ENCODE measurements at places on chromosomes 16 and 17.

DNA sequence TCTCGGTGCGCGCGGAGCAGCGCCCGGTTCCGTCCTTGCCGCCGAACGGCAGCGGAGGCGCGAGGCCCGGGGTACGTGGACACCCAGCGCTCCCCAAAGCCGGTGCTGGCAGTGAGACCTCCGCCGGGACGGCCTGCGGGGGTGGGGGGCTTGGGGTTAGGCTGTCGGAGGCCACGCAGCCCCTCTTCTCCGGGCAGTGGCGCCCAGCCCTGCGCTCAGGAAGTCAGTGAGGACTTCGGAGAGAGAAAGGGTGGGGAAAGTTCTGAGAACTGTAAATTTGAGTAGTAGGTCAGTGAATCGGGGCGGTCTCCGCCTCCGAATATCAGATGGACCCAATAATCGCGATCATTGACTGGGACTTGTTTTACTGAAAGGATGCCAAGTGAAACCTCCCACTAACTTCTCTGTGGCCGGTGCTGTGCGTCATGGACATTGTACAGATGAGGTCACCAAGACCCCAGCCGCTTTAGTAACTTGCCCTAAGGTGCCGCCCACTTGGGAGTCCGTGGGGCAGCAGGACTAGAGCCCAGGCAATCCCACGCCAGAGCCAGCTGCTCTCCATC is 468 bp downstream of the IL4R start:
- DNase-seq: peak; percentile 35

- no peak for DNase-seq
These were observed 443.6 kb downstream of the WWOX start for GRCh38 chr16:78543023-78543422.

GRCh38 chr17:83031321-83031945 is 48.0 kb upstream of the METRNL start:
- no peak for DNase-seq

DNA sequence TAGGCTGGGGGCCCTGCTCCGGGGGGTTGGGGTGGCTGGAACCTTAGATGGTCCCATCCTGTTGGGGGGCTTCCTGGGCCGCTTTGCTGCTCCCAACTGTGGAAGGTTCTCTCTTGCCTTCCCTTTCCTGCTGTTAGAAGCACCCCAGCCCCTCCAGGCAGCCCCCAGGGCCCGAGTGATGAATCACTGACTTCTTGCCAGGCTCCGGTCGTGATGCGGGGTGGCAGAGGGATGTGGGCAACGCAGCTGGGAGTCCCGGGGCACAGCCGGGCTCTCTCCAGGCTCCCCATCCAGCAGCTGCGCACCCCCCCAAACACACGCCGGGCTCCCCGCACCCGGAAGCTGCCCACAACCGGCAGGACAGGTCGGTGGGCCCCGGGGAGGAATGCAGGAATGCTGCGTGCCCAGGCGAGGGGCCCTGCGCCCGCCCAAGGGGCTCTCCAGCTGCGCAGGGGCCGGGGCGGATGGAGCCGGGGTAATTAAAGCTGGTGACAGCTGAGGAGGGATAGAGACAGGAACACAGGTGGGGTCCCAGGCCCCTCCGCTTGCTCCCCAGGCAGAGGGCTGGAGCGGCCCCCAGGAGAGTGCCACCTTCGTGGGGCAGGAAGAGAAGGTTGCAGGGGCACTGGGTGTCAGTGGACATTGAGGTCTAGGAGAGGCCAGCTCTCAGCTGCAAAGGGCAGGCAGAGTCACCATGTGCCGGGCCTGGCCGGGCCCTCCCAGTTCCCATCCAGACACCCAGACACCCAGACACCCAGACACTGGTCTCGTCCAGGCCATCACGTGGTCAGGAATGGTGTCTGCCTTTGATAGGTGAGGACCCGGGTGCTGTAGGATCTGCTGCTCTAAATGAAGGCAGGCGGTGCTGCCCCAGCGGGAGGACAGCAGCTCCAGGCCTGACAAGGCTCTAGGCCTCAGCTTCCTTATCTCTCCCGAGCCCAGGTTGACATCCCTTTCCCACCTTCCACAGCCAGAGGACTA is 15.0 kb upstream of the SLC38A10 start:
- no peak for DNase-seq

GRCh38 chr17:17051791-17052461 is 9.7 kb downstream of the MPRIP start:
- DNase-seq: no peak

DNA sequence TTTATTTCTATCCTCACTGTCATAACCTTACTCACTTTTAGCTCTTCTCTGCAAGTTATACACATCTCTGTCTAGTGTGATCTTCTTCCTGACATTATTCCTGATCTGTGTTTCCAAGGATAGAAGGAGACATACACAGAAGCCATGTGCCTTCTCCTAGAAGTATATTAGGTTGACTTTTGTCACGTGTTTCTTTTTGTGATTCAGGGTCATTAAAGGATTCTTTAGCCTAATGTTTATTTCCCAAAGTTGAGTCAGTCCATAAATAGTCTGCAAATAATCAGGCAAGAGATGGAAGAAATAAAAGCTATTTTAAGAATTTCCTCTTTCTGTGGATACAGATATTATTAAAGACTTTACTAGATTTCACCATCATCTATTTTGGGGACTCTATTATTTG is 214.1 kb upstream of the GOT2 start:
- no peak for DNase-seq

- no peak for DNase-seq
These were observed 2.0 kb downstream of the GRIN2A start for GRCh38 chr16:10180042-10180770.

DNA sequence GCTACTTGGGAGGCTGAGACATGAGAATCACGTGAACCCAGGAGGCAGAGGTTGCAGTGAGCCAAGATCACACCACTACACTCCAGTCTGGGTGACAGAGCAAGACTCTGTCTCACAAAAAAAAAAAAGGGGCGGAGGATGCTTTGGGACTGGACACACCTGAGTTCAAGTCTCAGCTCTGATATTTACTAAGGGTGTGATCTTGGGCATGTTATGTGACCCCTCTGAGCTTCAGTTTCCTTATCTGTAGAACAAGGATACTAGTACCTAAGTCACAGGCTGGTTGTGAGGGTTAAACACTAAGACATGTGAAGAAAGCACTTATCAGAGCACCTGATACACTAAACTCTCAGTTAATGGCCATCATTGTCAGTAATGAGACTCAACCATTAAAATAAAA is 25.9 kb downstream of the HOXB1 start:
- DNase-seq: no peak

GRCh38 chr16:48352648-48353390 is 32.4 kb downstream of the SIAH1 start:
- DNase-seq: no peak

- no peak for DNase-seq
These were observed 22.5 kb downstream of the FBXO31 start for GRCh38 chr16:87360862-87361610.

DNA sequence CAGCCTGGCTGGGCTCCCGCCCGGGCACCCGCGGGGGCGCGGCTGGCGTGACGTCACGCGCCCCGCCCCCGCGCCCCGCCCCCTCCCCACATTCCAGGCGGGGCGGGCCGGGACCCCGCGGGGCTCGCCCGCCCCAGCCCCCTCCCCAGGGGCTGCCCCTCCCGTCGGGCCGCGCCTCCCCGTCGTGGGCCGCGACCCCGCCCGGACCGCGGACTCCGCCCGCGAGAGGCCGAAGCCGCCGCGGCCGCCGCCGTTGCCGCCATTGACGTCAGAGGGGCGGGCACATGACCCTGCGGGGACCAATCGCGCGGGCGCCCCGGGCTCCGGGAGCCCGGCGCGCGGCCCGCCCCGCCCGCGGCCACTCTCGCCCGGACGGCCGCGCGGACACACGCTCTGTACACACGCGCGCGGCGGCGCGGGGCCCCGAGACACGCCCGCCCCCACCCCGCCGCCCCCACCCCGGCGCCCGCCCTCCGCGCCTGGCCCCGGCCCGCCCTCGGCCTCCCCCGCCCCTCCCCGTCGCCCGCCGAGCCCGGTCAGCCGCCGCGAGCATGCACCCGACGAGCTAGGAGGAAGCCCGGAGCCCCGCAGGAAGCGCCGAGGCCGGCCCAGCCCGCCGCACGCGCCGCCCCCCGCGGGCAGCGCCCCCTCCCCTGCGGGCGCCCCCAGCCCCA is at the start of gene CMIP:
Gene CMIP, plus strand, starts transcription at position 361 of the 674 bp plus-strand sequence.
- DNase-seq: peak; percentile 67

- DNase-seq: no peak
These were observed 51.1 kb upstream of the SLC47A1 start for GRCh38 chr17:19482576-19482975.

GRCh38 chr16:11254913-11255736 is 879 bp downstream of the SOCS1 start:
- DNase-seq: no peak

DNA sequence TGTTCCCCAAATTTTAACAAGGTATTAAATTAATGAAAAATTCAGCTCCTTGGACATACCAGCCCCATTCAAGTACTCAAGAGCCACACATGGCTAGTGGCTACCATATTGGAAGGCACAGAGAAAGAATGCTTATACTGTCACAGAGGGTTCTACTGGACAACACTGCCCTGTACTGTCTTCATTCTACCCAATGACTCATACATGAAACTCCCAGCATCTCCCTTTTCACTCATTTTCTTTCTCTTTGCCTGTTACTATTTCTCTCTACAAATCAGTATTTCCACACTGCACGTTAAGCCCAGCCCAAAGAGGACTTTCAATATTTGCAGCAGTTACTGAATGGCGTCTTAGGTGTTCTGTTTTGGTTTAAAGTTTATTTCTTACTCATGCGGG is 72.1 kb upstream of the RCVRN start:
- no peak for DNase-seq

DNA sequence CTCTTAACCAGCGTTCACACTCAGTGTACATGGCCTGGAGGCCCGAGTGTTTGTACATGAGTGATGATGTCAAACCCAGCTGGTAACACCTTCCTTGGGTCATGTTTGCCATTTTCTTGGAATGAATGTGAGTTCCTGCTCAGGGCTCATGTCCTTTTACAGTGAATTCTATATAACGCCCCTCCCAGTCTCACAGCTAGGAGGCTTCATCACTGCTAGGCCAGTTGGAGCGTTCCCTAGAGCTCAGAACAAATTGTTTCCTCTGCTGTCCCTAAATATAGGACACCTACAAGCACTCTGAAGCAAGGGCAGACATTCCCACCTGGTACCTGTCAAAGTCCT is 5.5 kb downstream of the TIMM22 start:
- DNase-seq: no peak

DNA sequence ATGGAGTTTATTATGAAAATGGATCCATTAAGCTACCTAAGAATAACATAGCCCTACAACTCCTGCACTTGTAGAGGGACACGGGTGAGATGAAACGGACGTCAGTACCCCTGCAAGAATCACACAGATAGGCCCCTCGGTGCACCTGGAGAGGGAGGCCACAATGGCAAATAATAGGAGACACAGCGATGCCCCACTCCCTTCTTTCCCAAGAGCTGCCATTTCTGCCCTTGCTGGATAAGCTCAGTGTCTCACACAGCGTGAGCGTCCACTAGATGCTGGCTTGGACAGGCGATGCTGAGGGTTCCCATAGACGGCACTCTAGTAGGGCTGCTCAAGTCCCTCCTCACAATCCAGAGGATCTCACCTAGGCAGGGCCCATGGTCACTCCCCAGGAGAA is 67.8 kb downstream of the ADCY9 start:
- DNase-seq: no peak

DNA sequence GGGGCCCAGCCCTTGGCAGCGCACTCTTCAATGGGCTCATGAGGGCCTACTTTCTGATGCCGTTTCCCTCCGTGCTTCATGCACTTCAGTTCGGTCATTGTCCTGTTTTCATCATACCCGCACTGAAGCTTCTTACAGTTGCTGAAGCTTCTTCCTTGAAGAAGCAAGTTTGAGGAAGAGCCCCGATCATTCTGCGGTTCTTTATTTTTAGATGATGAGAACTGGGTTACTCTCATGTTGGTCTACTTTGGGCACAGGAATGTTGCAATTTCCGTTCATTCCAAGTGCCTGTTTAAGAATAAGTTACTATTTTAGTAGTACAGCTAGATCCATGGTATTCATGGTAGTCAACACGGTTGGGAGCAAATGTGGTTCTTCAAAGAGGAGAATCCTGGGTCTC is 587.7 kb upstream of the HSBP1 start:
- DNase-seq: no peak

- no peak for DNase-seq
These were observed 157.4 kb downstream of the IRX5 start for GRCh38 chr16:55088098-55088497.

GRCh38 chr16:6341981-6342380 is 990.7 kb upstream of the RBFOX1 start:
- no peak for DNase-seq

- DNase-seq: no peak
These were observed 15.2 kb downstream of the NUP93 start for GRCh38 chr16:56744996-56745640.

GRCh38 chr17:81037798-81038733 is 3.1 kb downstream of the BAIAP2 start:
- DNase-seq: no peak

DNA sequence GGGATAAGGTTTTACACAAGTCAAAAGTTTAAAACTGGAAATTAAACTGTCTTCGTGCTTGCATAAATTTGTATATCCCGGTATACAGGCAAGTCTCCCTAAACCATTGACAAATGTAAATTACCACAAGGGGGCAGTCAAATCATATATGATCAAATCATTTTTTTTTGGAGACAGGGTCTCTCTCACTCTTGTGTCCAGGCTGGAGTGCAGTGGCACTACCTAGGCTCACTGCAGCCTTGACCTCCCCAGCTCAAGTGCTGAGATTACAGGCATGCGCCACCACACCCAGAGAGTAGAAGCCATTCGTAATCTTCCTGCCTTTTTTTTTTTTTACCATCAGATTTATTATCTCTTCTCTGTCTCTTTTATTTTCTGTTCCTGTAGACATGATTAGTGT is 18.5 kb downstream of the TOP2A start:
- DNase-seq: no peak

DNA sequence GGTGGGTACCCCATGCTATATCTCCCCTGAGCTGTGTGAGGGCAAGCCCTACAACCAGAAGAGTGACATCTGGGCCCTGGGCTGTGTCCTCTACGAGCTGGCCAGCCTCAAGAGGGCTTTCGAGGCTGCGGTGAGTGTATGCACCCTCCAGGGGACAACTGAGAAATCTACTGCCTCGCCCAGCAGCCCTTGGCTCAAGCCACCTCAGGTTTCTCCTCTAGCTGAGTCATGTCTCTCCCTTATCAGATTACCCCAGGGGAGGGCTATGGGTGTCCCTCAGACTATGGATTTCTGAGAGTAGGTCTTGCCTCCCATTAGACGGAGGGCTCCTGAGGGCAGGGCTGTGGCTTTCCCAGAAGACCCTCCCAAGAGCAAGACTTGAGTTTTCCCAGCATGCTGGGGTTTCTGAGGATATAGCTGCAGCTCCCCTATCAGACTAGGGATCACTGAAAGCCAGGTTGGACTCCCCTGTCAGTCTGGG is 6.7 kb downstream of the NEK8 start:
- DNase-seq: no peak

GRCh38 chr16:2501946-2502895 is 11.5 kb upstream of the ATP6V0C start:
- no peak for DNase-seq

GRCh38 chr16:20309786-20310185 is 17.5 kb downstream of the GP2 start:
- no peak for DNase-seq

DNA sequence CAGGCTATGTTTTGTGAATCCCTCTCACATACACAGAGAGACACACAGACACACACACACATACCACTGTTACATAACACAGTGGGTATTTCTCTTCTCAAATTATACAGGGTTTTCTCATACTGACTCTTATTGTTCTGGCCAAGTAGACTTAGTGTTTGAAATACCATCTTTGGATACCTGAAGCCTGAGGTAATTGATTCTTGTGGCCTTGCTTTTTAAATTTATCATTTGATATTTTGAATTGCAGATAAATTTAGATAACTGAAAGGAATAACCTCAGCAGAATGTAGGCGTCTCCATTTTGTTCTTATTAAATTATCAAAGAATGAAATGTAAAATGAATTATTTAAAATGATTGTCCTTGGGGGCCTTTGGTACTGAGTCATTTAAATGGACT is 223.8 kb downstream of the LGALS9B start:
- DNase-seq: no peak
